NCI-H510A treated with DMSO at 0.1 percent for 48 hours (cell line): ENCODE measurements at places on chromosomes 13 and 19.

- DNase-seq, result no peak
These were observed 2.8 kb downstream of the GIPR start for GRCh38 chr19:45670670-45671453.

DNA sequence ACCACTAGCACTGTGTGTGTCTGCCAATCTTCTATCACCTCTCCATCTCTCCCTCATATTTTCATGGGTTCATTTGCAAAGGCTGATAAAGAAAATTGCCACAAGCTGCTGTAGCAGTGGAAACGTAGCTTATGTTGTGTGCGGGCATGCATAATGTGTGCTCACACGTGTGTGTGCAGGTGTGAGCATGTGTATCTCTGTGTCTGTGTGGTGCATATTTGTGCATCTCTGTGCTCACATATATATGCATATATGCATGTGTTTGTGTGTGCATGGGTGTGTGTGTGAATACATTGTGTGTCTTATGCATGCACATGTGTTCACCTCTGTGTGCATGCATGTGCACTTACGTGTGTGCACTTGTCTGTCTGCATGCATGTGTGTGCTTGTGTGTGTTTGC lies 181.8 kb upstream of the UBL3 start:
- no peak for DNase-seq

DNA sequence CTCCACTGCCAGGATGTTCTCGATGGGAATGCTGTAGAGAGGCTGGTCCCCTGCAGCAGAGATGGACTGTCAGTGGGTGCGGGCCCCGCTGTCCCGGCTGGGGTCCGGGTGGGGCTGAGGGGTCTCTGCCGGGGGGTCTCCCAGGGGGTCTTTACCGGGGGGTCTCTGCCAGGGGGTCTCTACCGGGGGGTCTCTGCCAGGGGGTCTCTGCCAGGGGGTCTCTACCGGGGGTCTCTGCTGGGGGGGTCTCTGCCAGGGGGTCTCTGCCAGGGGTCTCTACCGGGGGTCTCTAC lies 25.7 kb upstream of the C13orf46 start:
- DNase-seq, result no peak

GRCh38 chr13:44894001-44894770 lies 95.1 kb downstream of the NUFIP1 start:
- no peak for DNase-seq

GRCh38 chr13:110062077-110062776 lies 244.7 kb downstream of the COL4A1 start:
- no peak for DNase-seq

- peak; percentile 68 for DNase-seq
These were observed at the start of gene PNMA8C for GRCh38 chr19:46428239-46429135. Gene PNMA8C, minus strand, starts transcription at chr19:46428936. Its CDS starts 577 bp downstream, at chr19:46428359.

DNA sequence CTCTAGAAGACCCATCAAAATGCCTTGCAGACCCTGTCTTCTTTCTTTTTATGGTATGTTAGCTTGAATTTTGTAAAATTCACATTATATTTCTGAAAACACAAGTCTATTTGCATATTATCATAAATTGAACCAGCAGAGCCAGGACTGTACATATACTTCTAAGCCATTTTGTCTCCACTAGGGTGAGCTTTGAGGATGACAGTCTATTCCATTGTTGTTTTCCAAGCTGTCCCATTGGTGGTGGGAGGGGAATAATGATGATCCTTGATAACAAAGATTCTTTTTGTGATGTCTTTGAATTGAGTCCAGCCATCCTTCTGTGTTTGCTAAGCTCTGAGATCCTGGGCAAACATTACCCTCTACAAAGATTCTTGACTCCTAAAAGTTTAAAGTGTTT lies 359.3 kb upstream of the PCDH20 start:
- no peak for DNase-seq

GRCh38 chr19:10422046-10422461 lies 1.7 kb downstream of the PDE4A start:
- DNase-seq, result no peak

DNA sequence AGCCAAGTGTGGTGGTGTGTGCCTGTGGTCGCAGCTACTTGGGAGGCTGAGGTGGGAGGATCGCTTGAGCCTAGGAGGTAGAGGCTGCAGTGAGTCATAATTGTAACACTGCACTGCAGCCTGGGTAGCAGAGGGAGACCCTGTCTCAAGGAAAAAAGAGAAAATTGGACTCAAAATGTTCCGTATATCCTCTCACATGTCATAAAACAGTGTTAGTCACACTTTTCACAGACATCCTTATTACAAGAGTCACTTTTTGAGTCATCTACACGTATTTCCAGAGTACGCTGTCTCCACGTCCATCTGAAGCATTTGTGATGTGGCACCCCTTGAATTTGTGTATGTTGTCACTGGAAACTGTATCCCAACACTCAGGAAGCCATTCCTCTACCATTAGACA lies 133.0 kb downstream of the SIPA1L3 start:
- no peak for DNase-seq

DNA sequence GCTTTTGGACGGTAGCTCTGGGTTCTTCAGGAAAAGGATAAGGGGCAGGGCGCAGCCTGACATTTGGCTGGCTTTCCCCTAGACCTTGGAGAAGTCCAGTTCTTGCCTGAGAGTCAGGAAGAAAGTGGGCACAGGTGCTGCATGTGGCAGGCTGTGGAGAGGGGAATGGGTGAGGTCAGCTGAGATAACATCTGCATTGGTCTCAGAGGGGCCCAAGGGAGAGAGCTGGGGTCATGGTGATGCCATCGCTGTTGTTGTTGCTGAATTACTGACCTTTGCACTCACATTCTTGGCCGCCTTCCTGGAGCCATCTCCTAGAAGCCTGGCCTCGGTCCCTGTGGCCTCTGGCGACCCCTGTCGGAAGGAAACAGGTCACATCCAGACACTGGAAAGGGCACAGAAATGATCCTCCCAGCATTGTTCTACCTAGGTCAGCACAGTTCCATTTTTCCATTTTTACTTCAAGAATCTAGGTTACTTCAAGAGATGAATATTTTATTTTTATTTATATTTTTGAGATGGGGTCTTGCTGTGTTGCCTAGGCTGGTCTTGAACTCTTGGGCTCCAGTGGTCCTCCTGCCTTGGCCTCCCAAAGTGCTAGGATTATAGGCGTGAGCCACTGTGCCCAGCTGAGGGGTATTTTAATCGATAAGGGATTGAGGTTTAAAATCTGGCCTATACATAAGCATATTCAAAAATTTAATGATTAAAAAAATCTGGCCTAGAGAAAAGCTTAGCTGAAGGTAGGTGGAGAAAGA lies 6.5 kb upstream of the LIPE start:
- DNase-seq, result no peak

GRCh38 chr13:28319528-28319927 lies 175.4 kb downstream of the FLT1 start:
- DNase-seq, result no peak

GRCh38 chr19:32186542-32187330 lies 158.7 kb upstream of the ZNF507 start:
- no peak for DNase-seq

DNA sequence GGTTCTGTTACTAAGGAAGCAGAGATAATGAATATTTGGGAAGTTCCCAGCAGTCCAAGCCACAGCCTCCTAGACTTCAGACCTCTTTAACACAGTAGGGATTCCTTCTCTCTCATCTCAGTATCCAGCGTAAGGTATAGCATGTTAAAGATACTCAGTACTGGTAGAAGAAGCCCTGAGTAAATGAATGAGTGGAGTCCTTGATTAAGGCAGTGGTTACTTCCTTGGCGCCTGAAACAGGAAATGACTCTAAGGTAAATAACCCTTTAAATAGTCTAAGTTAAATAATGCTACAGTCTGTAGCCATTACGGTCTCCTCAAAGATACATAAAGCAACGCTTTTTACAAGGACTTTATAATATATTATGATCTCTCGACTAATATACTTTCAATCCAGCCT lies 650.8 kb upstream of the MIR17HG start:
- no peak for DNase-seq

DNA sequence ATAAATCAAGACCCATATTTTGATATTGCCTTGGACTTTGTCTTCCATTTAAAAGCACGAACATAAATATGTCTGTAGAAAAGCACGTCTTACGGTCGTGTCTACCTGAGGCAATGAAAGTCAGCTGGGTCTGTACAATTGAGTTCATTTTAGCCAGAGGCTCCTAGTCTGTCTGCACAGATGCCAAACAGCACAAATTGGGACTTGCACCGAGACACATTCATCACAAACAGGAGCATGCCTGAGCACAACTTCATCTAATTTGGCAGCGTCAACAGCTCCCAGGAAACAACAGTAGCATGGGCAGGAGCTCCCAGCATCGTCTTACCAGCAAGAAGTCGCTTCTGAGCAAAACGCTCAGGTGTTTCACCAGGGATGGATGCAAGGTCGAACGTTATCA lies 687.0 kb downstream of the EFNB2 start:
- DNase-seq, result no peak

DNA sequence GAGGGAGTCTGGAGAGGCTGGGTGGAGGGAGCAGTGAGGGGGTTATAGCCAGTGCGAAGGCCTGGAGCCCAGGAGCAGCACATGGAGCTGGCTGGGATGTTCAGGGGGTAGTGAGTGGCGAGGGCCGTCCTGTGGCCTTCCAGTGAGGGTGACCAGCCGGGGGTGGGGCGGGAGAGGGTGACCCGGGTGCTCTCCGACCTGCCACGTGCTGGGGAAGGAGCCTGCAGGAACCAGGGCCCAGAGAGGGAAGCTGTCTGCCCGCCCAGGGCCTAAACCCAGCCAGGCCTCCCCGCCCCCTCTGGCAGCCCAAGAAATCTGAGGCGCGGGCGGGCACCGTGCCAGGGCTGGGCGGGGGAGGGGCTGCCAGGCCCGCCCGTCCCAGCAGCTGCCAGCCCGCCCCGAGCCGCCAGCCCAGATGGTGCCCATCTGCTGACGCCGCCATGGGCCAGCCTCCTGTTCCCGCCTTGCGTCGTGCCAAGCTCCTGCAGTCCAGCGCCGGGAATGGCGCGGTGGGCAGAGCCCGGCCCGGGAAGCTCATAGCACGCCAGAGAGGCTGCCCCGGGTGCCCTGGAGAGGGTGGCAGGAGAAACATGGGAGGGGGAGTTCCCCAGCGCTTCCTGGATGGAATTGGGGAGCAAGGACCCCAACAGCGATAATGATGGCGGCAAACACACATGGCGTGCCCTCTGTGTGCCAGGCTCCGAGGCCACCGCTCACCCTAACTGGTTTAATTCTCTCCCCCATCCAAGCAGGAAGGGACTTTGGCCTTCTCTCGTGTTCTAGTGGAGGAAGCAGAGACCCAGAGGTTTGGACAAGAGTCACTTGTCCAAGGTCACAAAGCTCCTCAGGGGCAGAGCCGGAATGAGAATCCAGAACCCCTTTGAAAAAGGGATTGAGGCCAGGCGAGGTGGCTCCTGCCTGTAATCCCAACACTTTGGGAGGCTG lies 21.5 kb downstream of the NFIC start:
- DNase-seq, result peak; percentile 54

GRCh38 chr13:28268800-28269223 lies 130.5 kb downstream of the PAN3 start:
- DNase-seq, result no peak

DNA sequence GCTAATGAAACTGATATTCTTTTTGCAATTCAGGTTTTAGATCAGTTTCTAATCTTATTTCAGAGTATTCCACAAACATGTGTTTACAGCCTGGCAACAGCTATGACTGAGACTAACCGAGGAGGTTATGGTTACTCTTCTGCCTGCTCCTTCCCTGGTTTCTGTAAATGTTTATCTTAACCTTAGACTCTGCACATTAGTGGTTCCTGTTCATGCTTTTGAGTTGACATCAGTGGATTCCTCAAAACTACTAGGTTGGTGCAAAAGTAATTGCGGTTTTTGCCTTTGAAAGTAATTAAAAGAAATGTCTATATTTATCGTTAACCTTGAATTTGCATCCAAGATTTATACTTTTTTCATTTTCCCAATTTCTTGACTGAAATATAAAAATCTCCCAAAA lies 237.0 kb upstream of the TSHZ3 start:
- no peak for DNase-seq

- no peak for DNase-seq
These were observed 15.4 kb downstream of the BBC3 start for GRCh38 chr19:47215581-47215980.

- DNase-seq, result no peak
These were observed 4.4 kb upstream of the TUBA3C start for GRCh38 chr13:19185865-19186645.

- no peak for DNase-seq
These were observed 13.8 kb downstream of the LILRB1 start for GRCh38 chr19:54644056-54644455.

GRCh38 chr13:79407349-79407979 lies 1.4 kb upstream of the RBM26 start:
- no peak for DNase-seq

DNA sequence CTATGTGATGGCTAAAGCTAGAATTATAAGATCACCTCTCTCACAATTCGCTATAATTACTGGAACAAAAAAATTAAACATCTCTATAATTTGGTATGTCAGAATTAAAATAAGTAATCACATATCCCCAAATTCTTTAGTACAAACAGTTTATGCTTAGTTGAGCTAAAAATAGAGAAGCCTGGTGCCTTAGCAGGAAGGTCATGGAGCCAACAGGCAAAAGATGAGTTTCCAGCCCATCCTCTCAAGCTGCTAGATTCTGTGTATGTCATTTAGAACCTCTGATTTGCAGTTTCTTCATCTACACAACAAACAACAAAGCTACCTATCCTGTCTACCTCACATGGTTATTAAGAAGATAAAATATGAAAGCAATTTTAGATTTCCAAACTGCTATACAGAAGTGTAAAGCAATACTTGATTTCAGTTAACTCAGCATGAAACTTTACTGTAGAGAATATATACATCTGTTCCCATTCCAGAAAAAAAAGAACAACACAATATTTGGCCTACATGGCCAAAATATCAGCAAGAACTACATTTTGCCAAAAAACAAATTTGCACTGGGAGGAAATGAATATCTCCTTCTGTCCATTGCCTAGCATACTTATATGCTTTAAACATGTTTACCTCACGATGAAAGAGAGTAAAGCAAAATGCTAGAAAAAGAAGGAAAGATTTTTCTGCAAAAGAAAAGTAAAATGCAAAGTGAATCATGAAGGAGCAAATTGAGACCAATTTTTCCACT lies 294.0 kb upstream of the MIR17HG start:
- DNase-seq, result no peak

GRCh38 chr13:71820699-71821098 lies 46.3 kb downstream of the DACH1 start:
- no peak for DNase-seq

GRCh38 chr13:72637561-72637960 lies 89.9 kb downstream of the MZT1 start:
- no peak for DNase-seq

GRCh38 chr19:45865269-45865948 lies 1.3 kb downstream of the FOXA3 start:
- no peak for DNase-seq

DNA sequence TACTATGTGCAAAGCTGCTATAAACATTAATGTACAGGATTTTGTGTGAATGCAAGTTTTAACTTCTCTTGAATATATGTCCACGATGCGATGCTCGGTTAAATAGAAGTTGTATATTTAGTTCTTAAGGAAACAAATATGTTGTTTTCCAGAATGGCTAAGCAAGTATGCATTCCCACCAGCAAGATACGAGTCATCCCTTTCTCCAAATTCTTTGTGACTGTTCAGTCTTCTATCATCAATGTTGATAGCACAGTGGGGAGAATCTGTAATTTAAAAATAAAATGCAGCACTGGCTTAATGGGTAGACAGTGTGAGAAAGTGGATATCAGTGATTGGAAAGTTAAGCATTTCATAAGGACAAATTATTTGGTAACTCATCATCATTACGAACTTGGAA lies 1340.8 kb downstream of the PCDH9 start:
- no peak for DNase-seq

GRCh38 chr13:113083402-113084061 lies 22.1 kb upstream of the F7 start:
- DNase-seq, result no peak
